ENCODE measurements at places on chromosomes 7 and 10.

DNA sequence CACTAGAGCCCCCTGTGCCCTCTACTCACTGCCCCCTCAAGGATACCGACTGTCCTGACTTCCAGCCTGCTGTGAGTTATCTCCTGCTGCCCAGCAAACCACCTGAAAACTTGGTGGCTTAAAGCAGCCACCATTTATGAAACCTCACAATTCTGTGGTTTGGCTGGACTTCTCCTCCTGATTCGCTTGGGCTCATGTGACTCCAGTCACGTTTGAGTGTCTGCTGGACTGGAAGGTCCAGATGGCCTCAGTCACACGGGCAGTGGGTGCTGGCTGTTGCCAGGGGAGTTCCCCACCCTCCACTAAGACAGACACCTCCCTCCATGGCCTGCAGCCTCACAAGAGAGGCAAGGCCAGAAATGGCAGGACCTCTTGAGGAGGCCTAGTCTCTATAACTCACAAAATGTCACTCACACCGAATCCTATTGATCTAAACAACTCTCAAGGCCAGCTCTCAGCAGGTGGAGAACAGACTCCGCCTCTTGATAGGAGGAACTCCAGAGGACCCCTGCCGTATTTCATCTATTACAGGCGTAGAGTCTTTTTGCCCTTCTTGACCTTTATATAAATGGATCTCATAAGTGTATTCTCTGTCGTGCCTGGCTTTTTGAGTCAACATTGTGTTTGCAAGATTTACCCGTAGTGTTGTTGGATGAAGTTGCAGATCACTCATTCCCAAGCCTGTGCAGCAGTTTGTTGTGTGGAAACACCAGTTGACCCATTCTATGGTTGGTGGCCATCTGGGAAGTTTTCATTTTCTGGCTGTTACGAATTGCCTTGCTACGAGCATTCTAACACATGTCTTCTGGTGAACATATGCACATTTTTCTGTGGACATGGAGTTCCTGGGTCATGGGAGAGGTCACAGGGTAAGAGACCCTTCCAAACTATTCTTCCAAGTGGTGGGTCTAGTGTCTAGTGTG, 48.3 kb downstream of the ZMIZ1 start:
- no peak for DNase-seq

GRCh38 chr7:7756577-7756976, 38.2 kb upstream of the RPA3 start:
- DNase-seq, result no peak

DNA sequence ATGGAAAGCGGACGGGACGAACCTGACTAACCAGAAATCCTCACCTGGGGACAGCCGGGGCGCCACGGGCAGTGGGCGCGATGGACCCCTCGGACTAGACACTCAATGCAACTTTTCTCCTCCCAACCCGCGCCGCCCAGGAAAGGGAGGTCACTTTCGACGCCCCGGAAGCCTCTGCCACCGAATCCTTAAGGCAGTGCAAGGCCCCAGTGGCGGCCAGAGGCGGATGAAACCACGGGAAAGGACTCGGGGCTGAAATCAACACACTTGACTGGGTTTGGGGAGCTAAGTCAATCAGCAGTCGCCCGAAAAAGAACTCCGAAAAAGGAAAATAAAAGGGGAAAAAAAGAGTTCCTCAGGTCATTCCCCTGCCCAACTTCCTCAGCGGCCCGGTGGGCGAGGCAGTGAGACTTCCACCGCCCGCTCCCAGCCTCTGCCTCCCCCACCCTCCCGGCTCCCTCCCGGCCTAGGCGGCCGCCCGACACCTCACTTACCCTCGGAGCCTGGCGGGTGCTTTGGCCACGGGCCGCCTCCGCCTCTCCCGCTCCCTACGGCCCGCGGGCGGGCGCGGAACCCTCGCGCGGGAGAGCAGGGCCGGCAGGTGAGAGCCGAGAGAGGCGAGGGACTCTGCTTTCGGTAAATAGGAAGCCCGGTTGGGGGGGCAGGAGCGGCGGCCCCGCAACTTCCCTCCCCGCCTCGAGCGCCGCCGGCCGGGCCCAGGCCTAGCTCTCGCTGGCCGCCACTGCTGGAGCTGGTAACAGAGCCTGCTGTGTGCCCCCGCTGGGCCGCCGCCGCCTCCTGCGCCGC, 518 bp downstream of the WAPL start:
- peak; percentile 45 for DNase-seq

GRCh38 chr10:117239721-117240620, 943 bp upstream of the SLC18A2 start:
- no peak for DNase-seq

DNA sequence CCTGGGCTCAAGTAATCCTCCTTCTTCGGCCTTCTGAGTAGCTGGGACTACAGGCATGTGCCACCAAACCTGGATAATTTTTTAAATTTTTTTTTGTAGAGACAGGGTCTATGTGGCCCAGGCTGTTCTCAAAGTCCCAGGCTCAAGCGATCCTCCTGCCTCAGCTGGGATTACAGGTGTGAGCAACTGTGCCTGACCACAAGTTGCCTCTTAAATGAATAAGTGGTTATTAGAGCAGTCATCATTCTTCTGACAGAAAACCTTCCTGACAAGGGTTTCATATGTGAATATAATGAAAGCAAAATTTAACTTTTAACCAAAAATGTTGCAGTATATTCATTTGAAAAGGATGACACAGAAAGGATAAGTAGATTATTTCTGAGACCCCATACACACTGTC, 532.5 kb downstream of the GRM8 start:
- DNase-seq, result no peak

GRCh38 chr7:155371331-155371883, 73.7 kb downstream of the INSIG1 start:
- no peak for DNase-seq

- no peak for DNase-seq
Measured at GRCh38 chr7:33395340-33395739, 266.0 kb downstream of the BBS9 start.

GRCh38 chr7:131674131-131674530, 117.7 kb upstream of the PODXL start:
- no peak for DNase-seq

GRCh38 chr10:113041841-113042750, 92.0 kb downstream of the TCF7L2 start:
- no peak for DNase-seq

- no peak for DNase-seq
Measured at GRCh38 chr7:129222064-129222463, 2.8 kb upstream of the AHCYL2 start.

DNA sequence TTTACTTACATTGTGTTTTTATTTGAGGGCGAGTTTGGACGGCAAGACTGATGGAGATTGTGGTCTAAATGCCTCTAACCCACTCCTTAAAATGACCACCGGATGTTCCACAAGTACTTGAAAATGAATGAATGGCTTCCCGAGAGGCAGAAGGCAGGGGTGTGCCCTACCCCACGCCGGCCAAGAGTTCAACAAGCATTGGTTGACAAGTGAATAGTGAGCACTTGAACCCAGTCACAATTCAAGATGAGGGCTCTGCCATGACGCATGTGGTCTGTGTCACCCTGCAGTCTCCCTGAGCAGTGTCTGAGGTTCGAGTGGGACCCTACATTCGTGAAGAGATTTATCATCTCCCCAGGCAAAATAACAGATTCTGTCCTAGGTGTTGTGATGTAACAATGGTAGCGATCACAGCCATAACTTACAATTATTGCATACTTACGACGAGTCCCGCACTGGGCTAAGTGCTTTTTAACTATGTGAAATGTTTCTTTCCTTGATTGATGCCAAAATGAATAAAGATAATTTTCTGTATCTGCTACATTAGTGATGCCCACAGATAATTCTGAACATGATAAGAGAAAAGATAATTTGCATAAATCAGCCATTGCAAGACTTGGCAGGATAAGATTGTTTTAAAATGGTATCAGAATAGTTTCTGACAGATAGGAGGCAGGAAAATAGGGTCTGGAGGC, 305.4 kb downstream of the WDR37 start:
- DNase-seq, result no peak

GRCh38 chr7:12674861-12675260, 12.6 kb upstream of the ARL4A start:
- peak; percentile 19 for DNase-seq
